ENCODE measurements at places on chromosomes 6 and 20. TPM values are rescaled to one million over a fixed set of nuclear protein-coding genes. Genes with fewer than 3 reads are reported as not detected.

DNA sequence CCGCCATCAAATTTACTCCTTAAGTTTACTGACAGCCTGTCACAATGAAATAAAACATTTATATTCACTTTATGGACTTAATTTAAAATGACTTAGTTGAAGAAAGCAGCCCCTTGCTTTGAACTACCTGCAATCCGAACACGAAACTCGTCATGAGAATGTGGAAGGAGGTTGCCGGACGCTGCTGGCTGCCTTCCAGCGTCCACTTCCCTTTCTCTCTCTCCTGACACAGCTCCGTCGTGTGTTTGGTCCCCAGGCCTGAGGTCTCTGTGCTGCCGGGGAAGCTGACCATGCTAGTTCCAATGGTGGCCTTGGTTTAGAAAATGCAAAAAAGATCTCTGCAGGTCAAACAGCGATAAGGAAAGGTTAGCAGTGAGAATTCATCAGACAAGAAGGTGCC, 519.7 kb downstream of the CDH26 start:
- DNase-seq, result no peak

DNA sequence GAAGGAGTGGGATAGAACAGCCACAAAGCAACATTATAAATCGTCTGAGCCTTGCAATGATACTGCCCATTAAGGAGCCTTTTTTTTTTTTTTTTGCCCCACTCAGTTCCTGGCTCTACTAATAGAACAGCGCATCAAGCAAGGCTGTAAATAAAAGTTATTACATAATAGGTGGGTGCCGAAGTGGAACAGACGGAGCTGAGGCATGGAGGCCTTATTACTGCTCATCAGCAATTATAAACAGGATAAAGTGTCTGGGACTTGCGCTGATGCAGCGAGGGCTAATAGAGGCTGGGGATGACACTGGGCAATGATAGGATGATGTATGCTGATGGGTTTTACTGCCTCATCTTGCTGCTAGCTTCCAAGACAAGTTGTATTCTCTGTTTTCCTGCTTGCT, 272.1 kb downstream of the ZFAND3 start:
- no peak for DNase-seq

- peak; percentile 49 for DNase-seq
Observed at GRCh38 chr6:170102582-170103481, 188.0 kb downstream of the DLL1 start.

DNA sequence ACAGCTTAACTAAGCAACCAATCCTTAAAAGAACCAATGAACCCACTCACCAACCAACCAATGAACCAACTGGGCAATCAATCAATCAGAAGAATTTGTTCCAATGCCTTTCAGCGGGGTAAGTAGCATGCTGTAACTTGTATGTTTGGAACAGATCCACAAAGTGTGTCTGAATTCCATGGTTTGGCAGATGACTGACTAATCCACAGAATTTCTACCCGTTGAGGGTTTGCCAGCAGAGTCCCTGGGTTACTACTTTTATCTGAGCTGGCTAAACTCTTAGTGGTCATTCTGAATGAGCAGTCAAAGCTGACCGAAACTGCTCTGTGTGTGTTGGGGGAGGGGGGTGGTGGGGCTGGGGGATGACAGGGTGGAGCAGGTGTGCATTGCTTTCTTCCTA, 125.0 kb upstream of the JAG1 start:
- DNase-seq, result no peak

GRCh38 chr6:145139140-145139850, 596.0 kb downstream of the EPM2A start:
- DNase-seq, result peak; percentile 61

DNA sequence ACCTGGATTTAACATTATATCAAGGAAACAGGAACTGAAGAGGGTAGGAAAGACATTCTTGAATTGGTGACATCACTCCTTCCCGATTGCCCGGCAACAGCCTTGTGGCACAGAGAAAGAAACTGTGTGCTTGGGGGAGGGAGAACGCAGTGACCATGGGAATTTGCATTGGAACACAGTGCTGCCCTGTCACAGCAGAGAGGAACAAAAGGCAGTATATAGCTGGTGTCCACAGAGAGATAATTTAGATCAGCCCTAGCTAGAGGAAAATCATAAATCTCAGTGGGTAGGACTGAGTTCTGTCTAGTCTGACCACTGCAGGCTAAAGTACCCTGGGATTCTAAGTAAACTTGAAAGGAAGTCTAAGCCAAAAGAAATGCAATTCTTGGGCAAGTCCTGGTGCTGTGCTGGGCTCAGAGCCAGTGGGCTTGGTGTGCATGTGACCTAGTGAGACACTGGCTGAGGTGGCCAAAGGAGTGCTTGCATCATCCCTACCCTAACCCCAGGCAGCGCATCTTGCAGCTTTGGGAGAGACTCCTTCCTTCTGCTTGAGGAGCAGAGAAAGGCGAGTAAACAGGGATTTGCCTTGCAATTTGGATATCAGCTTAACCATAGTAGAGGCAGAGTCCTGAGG, 697.6 kb downstream of the HACE1 start:
- no peak for DNase-seq

CLVS2 gene
- 0.03 TPM for total RNA-seq

MCM8 gene
- 3.7 TPM for total RNA-seq

DNA sequence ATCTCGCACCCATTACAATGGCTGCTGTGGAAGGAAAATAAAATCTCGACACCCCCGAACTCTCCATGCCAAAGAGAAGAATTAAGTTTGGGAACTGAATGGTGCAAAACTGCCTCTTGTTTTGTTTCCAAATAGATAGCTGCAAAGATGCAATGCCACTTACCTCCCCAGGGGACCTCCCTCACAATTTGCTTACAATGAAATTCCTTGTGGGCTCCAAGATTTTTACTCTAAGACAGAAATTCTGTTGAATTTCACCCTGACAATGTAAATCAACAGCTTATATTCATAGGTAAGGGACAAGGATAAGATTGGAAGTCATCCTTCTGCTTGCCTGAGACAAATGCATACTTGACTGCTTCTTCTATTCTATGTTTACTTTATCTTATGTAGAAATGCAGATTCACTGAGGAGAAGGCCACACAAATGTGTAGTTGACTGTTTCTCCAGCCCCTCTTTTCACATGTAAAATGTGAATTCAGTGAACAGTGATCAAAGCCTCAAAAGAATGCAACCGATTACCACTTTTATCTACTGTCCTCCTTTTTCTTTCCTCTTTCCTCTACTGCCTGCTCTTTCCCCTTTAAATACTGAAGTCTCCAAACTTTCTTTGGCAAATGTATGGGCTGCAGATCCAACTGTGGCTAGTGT, 36.6 kb downstream of the ADGRF4 start:
- no peak for DNase-seq

CENPW gene
- total RNA-seq, result 7.8 TPM

DNA sequence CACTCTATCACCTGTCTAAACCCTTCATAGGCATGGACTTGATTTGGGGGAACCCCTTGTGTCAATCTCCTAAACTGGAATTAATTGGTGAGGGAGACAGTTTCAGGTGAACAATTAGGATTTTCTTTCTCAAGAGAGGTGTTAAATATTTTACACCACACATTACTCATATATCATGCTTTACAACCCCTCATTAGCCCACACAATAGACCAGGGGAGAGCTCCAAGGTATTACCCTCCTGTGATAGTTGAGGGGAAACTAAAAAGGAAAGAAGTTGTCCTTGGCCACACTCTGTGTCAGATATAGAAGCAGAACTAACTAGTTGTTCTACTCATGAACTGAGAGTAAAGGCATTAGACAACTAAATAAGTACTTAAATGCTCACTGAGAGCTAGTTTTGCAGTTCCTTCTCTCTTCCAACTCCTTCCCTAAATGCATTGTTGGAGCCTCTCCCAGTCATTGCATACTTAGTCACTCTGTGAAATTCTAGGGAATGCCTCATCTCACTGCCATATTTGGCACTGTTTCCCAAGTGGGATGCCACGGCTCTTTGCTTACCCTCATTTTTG, 183.7 kb upstream of the CEP162 start:
- DNase-seq, result no peak

- DNase-seq, result no peak
Observed at GRCh38 chr20:13723011-13723410, 61.7 kb downstream of the ESF1 start.

DNA sequence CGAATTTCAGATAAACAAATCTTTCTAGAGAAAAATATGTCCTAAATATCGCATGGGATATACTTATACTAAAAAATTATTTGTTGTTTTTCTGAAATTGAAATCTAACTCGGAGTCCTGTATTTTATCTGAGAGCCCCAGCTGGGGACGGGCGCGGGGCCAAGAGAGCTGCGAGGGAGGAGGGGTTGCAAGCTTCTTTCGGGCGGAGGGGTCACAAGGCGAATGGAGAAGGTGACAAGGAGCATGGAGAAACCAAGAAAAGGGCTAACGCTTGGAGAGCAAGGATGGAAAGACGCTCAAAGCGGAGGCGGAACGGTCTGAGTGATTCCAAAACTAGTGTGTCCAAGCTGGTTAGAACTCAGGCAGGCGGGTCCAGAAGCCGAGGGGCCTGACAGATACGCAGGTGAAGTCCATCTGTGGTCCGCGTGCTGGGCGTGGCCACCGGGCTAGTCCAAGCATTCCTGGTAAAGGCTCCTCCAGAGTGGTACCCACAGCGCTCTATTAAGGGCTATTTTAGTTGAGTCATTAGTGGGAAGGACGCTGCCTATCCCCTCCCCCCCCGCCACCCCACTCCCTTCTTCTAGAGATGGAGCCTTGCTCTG, 41.5 kb upstream of the ZNFX1 start:
- no peak for DNase-seq

Data from upper lobe of left lung (tissue), 6 donors.